ENCODE measurements at places on chromosomes 3 and 15.

- DNase-seq: no peak
These were observed 389.0 kb upstream of the THBS1 start for GRCh38 chr15:39191871-39192291.

GRCh38 chr15:44207643-44208042 lies 12.6 kb upstream of the FRMD5 start:
- no peak for DNase-seq

DNA sequence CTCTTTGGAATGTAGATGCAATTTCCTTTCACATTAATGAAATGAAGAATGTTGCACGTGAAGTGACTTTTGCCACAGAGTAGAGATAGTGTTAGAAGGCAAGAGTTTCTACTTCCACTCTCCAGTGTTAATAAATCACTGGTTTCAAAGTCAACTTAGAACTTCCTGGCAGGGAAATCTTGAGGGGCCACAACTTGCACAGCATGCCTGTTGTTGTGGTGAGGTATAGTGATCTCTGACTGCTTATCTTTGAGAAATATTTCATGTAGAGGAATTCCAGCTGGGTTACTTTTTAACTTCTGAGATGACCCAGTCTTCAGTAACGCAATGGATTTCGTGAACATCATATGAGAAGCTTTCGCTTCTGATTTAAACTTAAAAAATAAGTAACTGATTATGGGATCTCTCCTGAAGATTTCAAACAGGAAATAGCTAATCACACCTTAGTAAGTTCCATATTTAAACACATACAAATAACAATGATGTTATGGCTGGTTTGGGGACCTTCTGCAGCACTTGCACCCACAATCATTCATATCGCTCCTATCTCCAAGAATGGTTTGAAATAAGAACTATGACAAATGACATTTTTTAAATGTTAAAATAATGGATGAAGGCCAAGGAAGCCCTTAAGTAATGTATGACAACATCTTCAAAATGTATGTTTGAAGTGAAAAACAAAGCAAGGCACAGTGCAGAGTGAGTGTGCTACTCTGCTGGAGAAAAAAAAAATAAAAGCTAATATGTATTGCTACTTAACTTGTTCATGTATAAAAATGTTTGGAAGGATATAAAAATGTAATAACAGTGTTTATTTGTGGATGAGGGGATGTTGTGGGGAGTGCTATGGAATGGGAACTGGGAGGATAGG lies 726.5 kb upstream of the NECTIN3 start:
- no peak for DNase-seq

GRCh38 chr3:27945229-27945628 lies 223.1 kb upstream of the EOMES start:
- no peak for DNase-seq

- no peak for DNase-seq
These were observed 53.0 kb downstream of the PLSCR2 start for GRCh38 chr3:146416366-146416765.

- no peak for DNase-seq
These were observed 41.9 kb downstream of the CCDC12 start for GRCh38 chr3:46934498-46935167.

DNA sequence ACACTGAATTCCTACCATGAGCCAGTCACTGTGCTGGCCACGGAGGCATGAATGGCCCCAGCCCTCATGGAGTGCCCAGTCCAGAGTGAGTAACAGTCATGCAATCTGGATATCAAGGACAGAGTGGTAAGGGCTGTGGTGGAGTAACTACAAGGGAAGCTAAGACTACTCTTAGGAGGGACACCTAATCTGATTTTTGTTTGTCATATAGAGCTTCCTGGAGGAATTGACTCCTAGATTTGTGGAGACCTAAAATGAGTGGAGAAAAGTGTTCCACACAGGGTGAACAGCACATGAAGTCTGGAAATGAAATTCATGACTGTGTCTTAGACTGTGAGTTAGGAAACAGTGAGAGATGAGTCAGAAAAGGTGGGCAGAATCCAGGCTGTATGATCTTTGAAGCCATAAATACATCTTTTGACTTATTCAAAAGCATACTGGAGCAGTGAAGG lies 219.9 kb downstream of the NFKBIZ start:
- no peak for DNase-seq

DNA sequence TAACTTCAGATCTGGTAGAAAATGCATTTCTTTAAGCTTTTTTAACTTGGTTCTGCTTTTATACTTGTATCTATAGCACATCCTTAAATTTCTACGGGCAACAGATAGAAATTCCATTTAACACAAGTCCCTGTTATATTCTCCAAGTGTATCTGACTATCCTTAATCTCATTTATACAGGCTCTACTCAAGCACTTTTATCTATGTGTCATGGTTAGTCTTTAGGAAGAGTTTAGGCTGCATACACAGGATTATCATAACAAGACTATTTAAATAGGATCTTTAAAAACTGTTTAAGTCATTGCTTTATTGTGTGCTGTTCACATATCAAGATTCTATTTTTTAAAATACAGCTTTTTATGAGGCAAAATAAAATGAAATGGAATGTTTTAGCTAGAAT lies 52.7 kb downstream of the SETD5 start:
- no peak for DNase-seq

DNA sequence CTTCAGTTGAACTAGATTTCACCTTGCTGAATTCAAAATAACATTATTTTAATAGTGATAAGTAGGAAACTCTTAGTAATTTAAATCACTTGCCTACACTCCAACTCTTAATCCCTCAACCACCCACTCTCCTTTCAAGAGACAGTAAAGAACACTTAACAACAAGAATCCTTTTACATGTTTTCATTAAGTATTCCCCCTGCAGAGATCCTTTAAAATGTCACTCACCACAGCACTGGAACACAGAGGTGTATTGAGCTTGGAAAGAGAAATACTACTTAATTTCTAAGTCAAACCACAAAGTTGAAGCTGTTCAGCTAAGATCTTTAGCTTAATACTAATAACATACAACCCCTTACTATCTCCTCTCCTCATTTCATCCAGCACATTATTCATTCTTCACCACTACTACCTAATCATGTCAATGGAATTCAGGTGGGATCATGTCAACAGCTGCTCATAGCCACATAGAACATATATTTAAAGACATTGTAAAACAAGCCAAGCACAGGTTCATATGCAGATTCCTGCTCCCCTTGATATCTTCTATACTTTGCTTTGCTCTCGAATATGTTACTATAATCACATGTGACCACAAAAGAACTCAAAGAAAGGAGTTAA lies 40.5 kb downstream of the IMPG2 start:
- DNase-seq: no peak

Data from stimulated activated CD4-positive, alpha-beta T cell treated with anti-CD3 and anti-CD28 coated beads, Interleukin-15, amount 100 ng/mL, for 24 hours (primary cell).